ENCODE measurements at places on chromosomes 1 and 21. TPM values are rescaled to one million over a fixed set of nuclear protein-coding genes. Genes with fewer than 3 reads are reported as not detected.
A peak's percentile ranks its signal among the peaks of the same experiment; 100 is the strongest.

The UMODL1 gene
- 0.68 TPM for total RNA-seq

The THEM5 gene
- not detected for total RNA-seq

The CRYAA gene
- not detected for total RNA-seq

The ESPN gene
- not detected for total RNA-seq

The AKR7A3 gene
- total RNA-seq = 1.5 TPM

The SLC2A5 gene
- total RNA-seq = 0.39 TPM

The TNNI3K gene
- not detected for total RNA-seq

The LCE1C gene
- not detected for total RNA-seq

The MXRA8 gene
- total RNA-seq = 440 TPM

The TRIM67 gene
- 0.39 TPM for total RNA-seq

- no peak overlapping the region for H3K4me3 ChIP-seq
- H3K4me1 ChIP-seq = no peaks in the 10 kb centered on the region
- H3K27me3 ChIP-seq = no peaks in the 10 kb centered on the region
Measured at GRCh38 chr1:4346131-4346530, 308.3 kb upstream of the AJAP1 start.

DNA sequence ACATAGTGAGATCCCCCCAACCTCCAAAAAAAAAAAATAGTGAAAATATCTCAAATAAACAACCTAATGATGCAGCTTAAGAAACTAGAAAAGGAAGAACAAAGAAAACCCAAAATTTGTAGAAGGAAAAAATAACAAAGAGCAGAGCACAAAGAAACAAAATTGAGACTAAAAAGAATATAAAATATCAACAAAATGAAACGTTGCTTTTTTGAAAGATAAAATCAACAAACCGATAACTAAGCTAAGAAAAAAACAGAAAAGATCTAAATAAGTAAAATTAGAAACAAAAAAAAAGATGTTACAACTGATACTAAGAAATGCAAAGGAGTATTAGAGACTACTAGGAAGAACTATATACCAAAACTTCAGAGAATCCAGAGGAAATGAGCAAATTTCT is 139.3 kb upstream of the PALMD start:
- no peak overlapping the region for H3K27ac ChIP-seq
- no peaks in the 10 kb centered on the region for H3K36me3 ChIP-seq
- H3K4me1 ChIP-seq = peaks cover 6% of the 10 kb centered on the region
- peaks cover 3% of the 10 kb centered on the region for H3K27me3 ChIP-seq
- no peak for DNase-seq

DNA sequence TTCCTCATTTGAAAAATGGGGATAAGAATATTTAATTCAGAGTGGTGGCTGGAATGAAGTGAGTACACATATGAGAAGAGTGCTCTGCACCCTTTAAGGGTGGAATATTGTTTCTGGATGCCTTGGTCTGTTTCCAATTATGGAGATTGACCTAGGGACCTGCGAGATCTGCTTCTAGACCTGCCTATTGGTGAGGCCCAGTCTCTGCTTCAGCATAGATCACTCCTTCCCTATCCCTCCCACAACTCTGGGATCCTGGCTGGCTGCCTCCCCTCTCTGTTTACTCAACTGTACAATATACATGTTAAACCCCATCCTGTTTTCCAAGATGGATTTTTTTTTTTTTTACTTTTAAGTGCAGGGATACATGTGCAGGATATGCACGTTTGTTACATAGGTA is 6.4 kb upstream of the LDLRAD1 start:
- H3K27me3 ChIP-seq = peaks cover 12% of the 10 kb centered on the region
- H3K4me1 ChIP-seq = no peaks in the 10 kb centered on the region
- H3K4me3 ChIP-seq = no peak overlapping the region
- peaks cover under 1% of the 10 kb centered on the region for H3K36me3 ChIP-seq

DNA sequence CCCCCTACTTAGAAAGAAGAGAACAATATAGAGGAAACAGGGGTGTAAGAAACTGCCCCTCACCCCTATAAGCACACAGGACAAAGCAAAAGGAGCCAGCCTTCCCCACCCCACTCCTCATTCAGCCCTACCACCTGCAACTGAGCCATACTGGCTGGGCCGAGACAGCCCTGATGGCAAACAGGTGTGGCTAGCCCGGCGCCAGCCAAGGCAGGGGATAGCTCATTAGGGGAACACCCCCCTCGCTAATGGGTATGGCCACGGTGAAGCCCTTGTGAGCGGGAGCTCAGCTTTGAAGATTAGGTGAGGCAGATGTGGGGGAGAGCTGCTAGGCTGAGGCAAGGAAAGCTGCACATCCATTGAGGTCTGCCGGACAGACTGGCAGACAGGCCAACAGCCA is 65.5 kb downstream of the ERI3 start:
- peaks cover 37% of the 10 kb centered on the region for H3K36me3 ChIP-seq
- no peak overlapping the region for H3K4me3 ChIP-seq
- H3K27ac ChIP-seq = no peak overlapping the region
- H3K27me3 ChIP-seq = no peaks in the 10 kb centered on the region
- no peaks in the 10 kb centered on the region for H3K4me1 ChIP-seq

DNA sequence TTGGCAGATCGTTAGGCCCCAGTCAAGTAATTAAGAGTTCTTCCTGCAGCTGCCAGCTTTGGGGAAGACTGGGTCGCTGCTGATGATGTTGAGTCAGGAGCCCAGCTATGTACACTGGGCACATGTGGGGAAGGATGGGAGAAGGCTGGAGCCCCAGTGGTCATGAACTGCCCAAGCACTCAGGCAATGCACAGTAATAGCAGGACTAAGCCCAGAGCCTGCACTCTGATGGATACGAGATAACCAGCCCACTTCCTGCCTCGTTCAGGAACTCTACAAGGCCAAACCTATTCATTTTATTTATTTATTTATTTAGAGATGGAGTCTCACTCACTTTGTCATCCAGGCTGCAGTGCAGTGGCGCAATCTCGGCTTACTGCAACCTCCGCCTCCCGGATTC is 81.1 kb upstream of the BTG3 start:
- H3K4me1 ChIP-seq = no peaks in the 10 kb centered on the region
- H3K27me3 ChIP-seq = no peaks in the 10 kb centered on the region
- no peaks in the 10 kb centered on the region for H3K36me3 ChIP-seq
- H3K4me3 ChIP-seq = no peak overlapping the region
- no peak for DNase-seq
- H3K27ac ChIP-seq = no peak overlapping the region

GRCh38 chr1:55375617-55376258 is 160.6 kb upstream of the USP24 start:
- H3K4me1 ChIP-seq = peaks cover 20% of the 10 kb centered on the region
- H3K4me3 ChIP-seq = no peak overlapping the region
- DNase-seq = no peak
- H3K36me3 ChIP-seq = no peaks in the 10 kb centered on the region
- H3K27me3 ChIP-seq = no peaks in the 10 kb centered on the region

- peak; percentile 70 for DNase-seq
- no peak overlapping the region for H3K27ac ChIP-seq
- no peaks in the 10 kb centered on the region for H3K36me3 ChIP-seq
- H3K4me3 ChIP-seq = no peak overlapping the region
Measured at GRCh38 chr1:160777486-160778089, 18.4 kb upstream of the LY9 start.

GRCh38 chr1:220701974-220702373 is 11.8 kb downstream of the C1orf115 start:
- peaks cover 9% of the 10 kb centered on the region for H3K4me1 ChIP-seq
- peaks cover 6% of the 10 kb centered on the region for H3K27me3 ChIP-seq
- DNase-seq = peak; percentile 40
- no peak overlapping the region for H3K4me3 ChIP-seq

DNA sequence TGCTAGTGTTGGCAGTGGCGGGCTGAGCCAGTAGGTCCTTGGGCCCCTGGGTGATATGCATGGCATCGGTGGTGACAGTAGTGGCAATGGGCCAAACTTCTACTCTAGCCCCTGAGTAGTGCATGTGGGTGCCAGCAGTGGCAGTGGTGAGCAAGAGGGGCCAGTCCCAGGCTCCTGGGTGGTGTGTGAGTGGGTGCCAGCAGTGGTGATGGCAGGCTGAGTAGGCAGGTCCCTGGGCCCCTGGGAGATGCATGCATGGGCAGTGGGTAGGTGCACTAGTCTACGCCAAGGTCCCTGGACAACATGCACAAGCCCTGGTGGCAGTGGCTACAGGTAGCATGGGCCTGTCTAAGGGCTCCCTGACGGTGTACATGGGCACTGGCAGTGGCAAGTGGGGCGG is 24.6 kb upstream of the TTC22 start:
- H3K4me1 ChIP-seq = no peaks in the 10 kb centered on the region
- no peak overlapping the region for H3K4me3 ChIP-seq
- no peak overlapping the region for H3K27ac ChIP-seq
- DNase-seq = peak; percentile 77
- peaks cover 35% of the 10 kb centered on the region for H3K27me3 ChIP-seq
- peaks cover 5% of the 10 kb centered on the region for H3K36me3 ChIP-seq

DNA sequence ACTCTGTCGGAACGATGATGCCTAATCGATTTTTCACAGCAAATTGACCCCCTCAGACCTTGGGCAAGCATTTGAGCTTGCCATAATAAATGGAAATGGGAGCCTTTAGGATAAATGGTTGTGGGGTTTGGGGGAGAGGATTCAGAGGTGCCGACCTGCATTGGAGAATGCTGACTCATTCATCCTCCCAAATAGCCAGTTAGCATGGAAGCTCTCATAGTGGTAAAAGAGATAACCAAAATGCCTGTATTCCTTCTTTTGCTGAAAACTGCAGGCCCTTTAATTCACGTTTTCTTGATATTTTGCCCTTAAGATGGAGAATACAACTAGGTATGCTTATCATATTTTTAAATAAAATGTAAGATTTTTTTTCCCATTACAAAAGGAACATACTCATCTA is 392.6 kb upstream of the DEPDC1 start:
- no peaks in the 10 kb centered on the region for H3K4me1 ChIP-seq
- no peaks in the 10 kb centered on the region for H3K36me3 ChIP-seq
- H3K4me3 ChIP-seq = no peak overlapping the region
- no peak for DNase-seq
- H3K27me3 ChIP-seq = no peaks in the 10 kb centered on the region

GRCh38 chr1:84689514-84690396 is 506 bp downstream of the SSX2IP start:
- DNase-seq = no peak
- no peak overlapping the region for H3K27ac ChIP-seq
- H3K4me1 ChIP-seq = peaks cover 18% of the 10 kb centered on the region
- peaks cover 4% of the 10 kb centered on the region for H3K27me3 ChIP-seq
- no peaks in the 10 kb centered on the region for H3K36me3 ChIP-seq

GRCh38 chr1:11657654-11658053 is 3.0 kb downstream of the FBXO44 start:
- no peak for DNase-seq
- peaks cover 6% of the 10 kb centered on the region for H3K36me3 ChIP-seq
- H3K4me1 ChIP-seq = peaks cover 7% of the 10 kb centered on the region

- no peaks in the 10 kb centered on the region for H3K27me3 ChIP-seq
- H3K4me1 ChIP-seq = peaks cover 13% of the 10 kb centered on the region
- H3K4me3 ChIP-seq = no peak overlapping the region
Measured at GRCh38 chr1:186761358-186761757, 67.4 kb upstream of the PLA2G4A start.

DNA sequence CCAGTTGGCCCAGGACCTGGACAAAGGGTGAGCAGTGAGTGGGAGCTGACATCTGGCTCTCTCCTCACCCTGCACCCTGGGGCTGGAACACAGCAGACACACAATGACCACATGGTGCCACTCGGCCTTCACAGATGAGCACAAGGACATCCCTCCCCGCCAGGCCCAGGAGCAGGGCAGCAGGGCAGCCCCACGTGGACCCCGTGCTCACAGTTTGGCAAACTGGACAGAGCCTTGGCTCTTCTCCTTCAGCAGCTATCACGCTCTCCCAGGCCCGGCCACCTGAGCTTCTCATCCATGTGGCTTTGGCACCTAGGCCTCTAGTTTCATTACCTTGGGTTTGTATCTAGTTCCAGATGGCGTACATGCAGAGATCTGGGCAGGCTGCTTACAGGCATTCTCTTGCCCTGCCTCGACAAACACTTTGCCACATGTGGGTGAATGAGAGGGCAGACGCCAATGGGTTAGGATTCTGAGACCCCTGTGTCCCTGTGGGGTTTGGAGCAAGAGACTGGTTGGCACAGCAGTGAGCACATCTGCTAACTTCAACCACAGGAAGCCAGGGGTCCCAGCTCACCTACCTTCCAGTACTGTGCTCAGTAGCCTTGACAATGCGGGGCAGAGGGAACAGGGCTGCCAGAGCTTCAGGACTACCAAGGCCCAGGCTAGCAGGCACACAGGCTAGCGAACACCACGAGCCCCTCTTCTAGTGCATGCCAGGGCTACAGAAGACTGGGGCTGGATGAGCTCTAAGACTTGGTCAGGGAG is 3.4 kb upstream of the PTPRF start:
- H3K36me3 ChIP-seq = no peaks in the 10 kb centered on the region
- DNase-seq = no peak
- H3K27ac ChIP-seq = no peak overlapping the region
- no peak overlapping the region for H3K4me3 ChIP-seq
- no peaks in the 10 kb centered on the region for H3K27me3 ChIP-seq
- H3K4me1 ChIP-seq = peaks cover 16% of the 10 kb centered on the region

DNA sequence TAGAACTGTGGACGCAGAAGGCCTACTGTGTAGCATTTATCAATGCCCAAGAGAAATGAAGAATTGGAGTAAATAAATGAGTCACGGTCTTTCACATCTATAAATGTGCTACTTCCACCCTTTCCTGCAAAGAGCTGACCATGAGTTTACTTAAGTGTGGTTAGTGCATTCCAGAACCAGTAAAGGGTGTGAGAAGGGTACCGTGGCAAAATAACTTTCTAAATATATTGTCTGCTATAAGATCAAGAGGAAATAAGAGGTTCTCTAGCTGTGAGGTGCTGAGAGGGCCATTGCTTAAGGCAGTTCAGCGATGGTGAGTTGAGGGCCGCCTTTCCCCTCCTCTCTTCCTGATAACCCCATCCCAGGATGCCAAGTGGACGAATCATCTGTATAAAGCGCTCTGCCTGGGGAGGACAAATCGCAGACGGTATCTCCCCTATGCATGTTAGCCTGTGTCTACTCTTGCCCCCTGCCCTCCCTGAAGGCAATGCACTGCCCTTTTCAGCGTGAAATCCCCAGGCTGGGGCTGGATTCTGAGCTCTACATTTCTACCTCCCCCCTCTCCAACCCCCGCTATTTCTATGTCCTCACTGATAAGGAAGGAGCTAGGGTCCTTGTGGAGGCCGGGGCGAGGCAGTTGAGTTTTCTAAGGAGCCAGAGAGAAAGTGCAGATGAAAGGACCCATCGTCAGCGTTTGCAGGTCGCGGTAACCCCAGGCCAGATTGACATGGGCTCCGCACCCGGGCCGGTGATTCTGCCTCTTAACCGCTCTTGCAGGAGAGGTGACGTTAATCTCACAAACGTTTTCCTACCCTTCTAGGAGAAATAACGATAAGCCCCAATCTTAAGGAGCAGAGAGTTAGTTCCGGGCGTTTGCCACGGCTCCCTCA is 1.5 kb upstream of the NCAM2 start:
- H3K4me3 ChIP-seq = peak overlapping the region; percentile 70
- no peak for DNase-seq
- peaks cover 77% of the 10 kb centered on the region for H3K4me1 ChIP-seq
- no peaks in the 10 kb centered on the region for H3K27me3 ChIP-seq
- H3K36me3 ChIP-seq = no peaks in the 10 kb centered on the region

DNA sequence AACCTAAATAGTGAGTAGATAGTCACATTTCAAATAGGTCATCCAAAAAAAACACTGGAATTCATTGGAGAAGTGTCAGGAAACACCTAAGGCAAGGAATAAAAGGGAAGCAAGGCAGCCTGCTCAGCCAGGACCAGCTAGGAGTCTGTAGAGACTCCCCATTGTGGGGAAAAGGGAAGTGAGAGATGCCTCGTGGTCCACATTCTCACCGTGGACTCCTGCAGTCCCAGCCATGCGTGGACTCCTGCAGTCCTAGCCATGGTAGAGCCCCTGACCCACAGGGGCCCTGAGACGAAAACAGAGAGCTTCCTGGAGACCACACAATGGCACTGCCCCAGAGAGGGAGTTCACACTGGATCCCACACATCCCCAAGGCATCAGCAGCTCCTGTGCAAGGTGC is 97.5 kb downstream of the LRIG2 start:
- H3K4me3 ChIP-seq = no peak overlapping the region
- peaks cover 16% of the 10 kb centered on the region for H3K27me3 ChIP-seq
- no peaks in the 10 kb centered on the region for H3K36me3 ChIP-seq
- no peak overlapping the region for H3K27ac ChIP-seq
